G401 (cell line): ENCODE measurements at places on chromosomes 13 and 19.

- no peak for DNase-seq
Measured at GRCh38 chr13:109728061-109728460, 58.3 kb downstream of the IRS2 start.

DNA sequence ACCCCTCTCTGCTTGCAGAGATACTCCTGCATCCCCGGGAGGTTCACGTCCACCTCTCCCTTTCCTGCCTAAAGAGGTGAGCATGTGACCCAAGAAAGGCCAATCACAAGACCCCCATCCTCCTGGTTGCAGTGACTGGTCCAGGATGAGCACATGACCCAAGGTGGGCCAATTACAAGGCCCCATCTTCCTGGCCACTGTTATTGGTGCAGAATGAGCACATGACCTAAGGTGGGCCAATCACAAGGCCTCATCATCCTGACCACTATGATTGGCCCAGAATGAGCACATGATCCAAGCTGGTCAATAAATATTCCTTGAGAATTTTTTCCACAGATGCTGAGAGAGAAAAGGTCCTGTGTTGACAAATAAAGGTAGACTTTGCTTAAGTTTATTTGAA is 350.7 kb downstream of the EFNB2 start:
- no peak for DNase-seq

GRCh38 chr19:14005349-14006084 is 603 bp downstream of the RFX1 start:
- peak; percentile 86 for DNase-seq

GRCh38 chr13:97567510-97568243 is 133.7 kb downstream of the RAP2A start:
- DNase-seq = no peak

DNA sequence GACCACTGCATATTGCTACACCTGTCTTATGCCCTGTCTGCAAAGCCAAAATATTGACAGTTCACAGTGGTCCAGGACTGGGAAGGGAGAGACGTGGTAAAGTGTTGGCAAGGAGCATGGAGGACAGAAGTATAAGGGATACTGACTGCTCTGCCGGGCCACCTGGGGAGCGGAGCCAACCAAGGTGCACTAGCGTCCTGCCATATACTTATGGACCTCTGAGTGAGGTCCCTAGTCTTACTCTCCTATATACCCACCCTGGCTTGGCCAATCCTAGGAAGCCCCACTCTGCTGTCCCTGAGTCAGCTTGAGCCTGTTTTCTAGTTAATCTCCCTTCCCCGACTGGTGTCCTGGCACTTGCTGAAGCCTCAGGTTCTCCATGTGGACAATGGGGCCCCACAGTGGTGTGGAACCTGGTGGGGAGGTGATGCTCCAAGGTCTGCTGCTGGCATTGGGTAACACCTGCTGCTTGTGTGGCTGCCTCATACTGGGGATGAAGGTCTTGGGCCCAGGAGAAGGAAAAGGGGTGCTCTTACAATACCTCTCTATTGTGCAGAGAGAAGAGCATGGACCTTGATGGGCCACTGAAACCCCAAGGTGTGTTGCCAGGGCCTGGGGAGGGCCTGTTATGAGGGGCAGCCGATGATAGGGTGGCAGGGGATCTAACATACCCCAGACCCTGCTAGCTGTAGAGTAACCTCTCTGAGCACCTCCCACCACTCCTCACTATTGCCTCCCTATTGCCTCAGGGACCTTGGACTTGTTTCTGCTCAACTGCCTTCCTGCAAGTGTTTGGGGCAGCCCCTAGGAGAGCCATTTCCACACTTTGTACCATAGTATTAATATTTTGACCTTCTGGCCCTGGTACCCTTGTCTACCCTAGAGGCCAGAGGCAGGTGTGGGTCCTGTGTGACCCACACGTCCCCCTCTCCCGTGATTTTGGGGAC is 6.7 kb upstream of the TRIM28 start:
- no peak for DNase-seq

DNA sequence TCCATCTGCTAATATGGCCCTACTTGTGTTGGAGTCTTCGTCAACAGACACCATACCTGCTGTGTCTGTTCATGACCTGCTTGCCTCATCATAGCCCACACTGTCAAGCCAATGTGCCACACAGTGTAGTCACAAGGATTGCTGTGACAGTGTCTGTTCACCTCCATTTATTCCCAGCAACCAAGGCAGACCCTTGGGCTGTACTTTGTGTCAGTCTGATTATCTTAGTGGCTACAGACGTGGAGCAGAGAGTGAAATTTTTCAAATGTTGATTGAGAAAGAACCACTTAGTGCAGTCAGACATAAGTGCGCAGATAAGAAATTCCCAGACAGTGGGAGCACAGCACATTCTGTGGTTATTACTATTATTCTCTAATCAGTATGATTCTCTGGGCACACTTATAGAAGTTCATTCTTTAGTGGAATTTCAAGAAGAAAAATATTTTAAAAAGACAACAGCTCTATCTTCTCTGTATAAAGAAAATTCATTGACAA is 184.6 kb downstream of the GPC6 start:
- DNase-seq = no peak

DNA sequence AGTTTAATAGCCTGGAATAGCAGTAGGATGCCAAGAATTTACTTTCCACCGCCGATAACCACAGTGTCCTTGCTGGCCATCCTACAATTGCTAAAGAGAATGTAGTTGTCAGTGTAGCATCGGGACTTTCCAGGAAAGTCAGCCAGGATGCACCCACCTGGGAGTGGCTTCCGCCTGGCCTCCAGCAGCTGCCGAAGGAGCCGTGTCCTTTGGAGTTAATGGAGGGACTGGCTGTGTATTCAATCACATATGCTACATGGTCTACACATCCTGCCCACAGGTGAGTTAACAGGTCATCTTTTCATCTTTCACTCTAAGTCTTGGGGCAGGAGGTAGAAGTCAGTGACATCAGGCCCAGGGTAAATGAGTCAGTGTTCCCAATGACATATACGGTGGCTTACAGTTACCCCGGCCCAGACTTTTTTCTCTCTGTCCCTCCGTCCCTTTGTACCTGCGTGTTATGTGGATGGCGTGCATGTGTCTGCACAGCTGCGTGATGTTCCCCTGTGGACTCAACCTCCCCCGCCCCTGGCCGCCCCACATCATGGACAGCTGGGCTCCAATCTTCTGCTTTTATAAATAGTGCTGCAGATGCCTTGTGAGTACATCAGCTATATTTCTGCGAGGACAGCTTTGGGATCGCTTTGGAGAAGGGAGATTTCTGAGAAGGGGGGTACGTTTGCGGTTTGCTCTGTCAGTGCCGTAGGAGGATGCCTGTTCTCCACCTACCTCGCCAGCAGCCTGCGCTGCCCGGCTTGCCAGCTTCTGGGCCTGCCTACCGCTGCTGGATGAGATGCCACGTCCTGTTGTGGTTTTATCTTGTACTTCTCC is 63.1 kb downstream of the ATP11A start:
- DNase-seq = no peak

DNA sequence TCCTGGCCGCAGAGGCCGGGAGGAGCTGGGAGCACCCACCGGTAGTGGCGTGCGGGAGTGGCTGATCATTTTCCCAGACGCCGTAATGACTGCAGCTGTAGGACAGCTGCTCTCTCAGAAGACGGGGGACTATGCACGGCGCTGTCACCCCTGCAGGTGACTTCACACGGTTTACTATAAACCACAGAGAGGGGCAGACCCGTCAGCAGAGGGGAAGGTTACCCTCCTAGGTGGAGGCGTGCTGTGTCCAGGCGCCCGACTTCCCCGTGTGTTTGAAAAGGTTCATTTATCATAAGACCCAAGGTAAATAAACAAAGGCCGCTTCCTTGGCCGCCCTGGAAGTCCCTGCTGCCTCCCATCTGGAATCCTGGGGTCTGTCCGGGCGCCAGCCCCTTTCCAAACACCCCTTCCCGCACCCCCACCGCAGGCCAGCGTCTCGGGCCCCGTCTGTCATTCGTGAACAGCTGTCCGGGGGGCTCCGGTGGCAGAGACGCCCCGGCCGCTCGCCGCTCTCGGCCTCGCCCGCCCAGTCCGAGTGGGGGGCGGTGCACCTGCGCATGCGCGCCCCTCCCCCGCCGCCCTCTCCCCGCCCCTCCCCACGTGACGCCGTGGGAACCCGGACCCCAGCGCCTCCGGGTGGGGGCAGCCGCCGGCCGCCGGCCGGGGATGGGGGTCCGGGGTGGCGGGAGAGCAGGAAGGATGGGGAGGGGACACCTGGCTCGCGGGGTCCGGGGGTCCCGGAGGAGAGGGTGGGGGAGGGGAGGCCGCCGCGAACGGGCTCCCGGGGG is 915 bp downstream of the SHC2 start:
- peak; percentile 32 for DNase-seq

DNA sequence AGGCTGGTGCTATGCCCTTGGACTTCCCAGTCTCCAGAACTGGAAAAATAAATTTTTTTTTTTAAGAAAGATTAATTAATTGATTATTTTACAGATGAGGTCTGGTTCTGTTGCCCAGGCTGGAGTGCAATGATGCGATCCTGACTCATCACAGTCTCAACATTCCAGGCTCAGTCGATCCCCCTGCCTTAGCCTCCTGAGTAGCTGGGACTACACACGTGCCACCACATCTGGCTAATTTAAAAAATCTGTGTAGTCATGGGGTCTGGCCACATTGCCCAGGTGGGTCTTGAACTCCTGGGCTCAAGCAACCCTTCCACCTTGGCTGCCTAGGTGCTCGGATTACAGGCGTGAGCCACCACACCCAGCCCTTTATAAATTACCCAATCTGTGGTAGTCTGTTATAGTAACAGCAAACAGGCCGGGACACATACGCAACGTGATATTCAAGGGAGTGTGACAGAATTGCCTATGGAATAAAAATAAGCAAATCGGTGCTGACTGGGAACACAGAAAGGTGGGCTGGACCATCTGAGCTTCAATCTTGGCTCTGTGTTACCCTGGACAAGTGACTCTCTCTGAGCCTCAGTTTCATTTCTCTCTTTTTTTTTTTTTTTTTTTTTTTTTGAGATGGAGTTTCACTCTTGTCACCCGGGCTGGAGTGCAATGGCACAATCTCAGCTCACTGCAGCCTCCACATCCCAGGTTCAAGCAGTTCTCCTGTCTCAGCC is 42.8 kb downstream of the PIN1 start:
- DNase-seq = no peak

- no peak for DNase-seq
Measured at GRCh38 chr13:33996636-33997035, 178.7 kb downstream of the RFC3 start.

GRCh38 chr19:42120276-42120980 is 11.8 kb downstream of the POU2F2 start:
- DNase-seq = no peak

- no peak for DNase-seq
Measured at GRCh38 chr19:8638078-8638619, 7.7 kb downstream of the NFILZ start.

DNA sequence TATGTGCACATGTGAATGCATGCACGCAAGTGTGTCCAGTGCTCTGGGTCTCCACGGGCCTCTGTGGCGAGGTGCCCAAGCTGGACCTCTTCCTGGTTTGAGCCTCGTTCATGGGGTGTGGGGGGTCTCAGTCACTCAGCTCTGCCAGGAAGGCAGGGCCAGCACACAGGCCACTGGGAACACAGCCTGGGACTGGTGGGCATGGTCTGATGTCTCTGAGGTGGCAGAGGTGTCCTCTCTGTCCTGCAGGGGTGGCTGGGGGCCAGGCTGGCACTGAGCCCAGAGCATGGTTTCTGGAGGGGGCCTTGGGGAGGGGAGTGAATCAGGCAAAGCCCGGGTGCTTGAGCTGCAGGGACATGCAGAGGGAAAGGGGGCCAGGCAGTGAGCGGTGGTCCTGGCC is 9.4 kb downstream of the LRP3 start:
- no peak for DNase-seq

- DNase-seq = no peak
Measured at GRCh38 chr13:52921194-52921593, 72.8 kb upstream of the PCDH8 start.

DNA sequence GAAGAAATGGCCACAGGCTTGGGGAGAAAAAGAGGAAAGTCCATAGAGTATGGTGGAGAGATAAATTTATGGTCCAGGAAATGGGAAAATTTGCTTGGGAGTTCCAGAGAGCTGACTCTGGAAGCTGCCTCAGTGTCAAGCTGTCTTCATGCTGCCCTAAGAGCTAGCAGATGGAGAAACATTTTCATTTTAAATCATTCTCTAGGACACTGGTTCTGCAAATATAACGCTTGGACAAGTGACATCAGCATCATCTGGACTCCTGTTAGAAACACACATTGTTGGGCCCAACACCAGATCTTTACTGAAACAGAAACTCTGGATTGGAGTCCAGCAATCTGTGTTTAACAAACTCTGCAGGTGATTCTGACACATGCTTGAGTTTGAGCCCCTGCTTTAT is 592.0 kb upstream of the KLF12 start:
- no peak for DNase-seq

DNA sequence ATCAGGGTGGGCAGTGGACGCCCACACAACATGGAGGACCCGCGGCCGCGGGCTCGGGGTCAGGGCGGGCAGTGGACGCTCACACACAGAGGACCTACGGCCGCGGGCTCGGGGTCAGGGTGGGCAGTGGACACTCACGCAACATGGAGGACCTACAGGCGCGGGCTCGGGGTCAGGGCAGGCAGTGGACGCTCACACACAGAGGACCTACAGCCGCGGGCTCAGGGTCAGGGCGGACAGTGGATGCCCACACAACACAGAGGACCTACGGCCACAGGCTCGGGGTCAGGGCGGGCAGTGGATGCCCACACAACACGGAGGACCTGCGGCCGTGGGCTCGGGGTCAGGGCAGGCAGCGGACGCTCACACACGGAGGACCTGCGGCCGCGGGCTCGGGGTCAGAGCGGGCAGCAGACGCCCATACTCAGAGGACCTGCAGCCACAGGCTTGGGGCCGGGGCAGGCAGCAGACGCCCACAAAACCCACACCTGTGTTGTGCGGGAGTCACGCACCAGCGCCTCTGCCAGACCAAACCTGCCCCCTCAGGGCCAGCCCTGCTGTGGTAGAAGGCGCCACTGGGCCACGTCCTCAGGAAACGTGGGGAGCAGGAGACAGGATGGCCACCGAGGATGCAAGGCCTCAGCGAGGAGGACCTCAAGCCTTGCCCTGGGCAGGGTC is 27.6 kb upstream of the C13orf46 start:
- DNase-seq = no peak

- no peak for DNase-seq
Measured at GRCh38 chr19:11580116-11580515, 2.7 kb upstream of the ACP5 start.

DNA sequence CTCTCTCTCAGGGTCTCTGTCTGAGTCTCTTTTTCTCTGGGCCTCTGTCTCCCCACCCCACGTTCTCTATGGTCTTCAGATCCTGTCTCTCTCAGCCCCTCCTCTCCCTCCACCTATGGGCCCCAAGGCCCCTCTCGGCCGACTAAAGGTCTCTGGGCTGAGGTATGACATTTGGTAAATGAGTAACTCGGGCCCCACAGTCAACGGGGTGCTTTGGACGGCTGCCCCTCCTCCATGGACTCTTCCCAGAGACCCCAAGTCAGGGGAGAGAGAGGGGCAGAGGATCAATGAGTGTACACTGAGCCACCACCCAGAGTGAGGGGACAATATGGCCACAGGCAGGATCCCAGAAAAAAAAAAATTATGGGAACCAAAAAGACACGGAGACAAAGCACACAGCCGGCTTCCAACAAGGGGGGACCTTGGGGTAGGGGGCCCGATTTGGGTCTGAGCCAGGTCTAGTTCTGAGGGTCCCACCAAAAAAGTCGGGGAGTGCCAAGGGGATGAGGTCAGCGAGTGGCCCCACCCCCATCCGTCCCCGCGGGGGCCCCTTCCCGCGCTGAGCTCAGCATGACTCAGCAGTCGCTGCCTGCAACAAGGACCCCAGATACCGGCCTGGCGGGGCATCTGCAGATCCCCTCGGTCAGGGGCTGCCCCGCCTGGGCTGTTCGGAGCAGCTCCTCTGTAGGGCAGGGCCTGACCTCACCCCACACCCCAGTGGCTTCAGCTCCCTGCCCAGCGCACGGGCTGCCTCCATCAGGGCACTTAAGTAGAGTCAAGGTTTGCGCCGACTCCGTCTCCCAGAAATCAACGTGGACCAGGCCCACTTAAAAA is 1.5 kb upstream of the FTL start:
- peak; percentile 49 for DNase-seq
